ENCODE measurements at places on chromosomes 1 and 21. TPM values are rescaled to one million over a fixed set of nuclear protein-coding genes. Genes with fewer than 3 reads are reported as not detected.

SPATA46 gene
- total RNA-seq: not detected

TFAP2E gene
- total RNA-seq: 0.44 TPM

CLCA4 gene
- 15.1 TPM for total RNA-seq

GPR157 gene
- total RNA-seq: 9.2 TPM

DNA sequence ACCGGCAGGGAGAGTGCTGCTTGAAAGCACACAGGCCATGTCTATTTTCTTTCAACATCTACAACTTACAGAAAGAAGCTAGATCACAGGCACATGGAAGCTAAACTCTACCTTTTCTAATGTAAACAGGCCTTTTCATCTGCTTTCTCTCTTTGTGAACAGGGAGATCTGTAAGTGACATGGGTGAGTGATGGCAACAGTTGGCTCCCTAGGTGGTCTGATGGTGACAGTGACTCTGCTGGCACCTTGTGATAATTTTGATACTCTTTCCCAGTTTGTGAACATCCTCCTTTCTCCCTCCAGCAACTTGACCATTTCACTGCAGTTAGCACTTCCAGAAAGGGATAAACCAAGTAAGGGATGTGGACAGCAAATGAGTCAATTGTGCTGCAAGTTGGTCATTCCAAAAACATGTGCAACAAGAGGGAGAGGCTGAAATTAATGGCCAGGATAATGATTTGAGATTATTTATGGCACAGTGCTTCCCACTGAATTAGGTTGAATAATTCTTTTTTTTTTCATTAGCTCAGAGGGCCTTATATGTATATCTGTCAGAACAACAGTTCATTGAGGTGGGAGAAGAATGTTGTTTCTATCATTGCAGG lies 89.5 kb downstream of the XCL2 start:
- H3K4me1 ChIP-seq: no peaks in the 10 kb centered on the region
- no peaks in the 10 kb centered on the region for H3K27me3 ChIP-seq
- H3K36me3 ChIP-seq: no peaks in the 10 kb centered on the region
- DNase-seq: no peak

DNA sequence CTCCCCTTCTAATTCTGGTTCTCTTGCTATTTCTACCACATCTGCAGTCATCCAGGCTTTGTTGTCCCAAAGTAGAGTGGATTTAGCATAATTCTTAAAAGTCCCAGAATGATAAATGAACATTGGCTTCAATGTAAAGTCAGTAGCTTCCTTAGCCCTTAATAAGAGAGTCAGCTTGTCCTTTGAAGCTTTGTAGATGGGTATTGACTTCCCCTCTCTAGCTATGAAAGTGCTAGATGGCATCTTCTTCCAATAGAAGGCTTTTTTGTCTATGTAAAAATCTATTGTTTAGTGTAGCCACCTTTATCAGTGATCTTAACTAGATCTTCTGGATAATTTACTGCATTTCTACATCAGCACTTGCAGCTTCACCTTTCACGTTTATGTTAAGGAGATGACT lies 181.4 kb upstream of the B3GALT2 start:
- H3K4me1 ChIP-seq: no peaks in the 10 kb centered on the region
- no peak overlapping the region for H3K4me3 ChIP-seq
- no peak for DNase-seq
- H3K27me3 ChIP-seq: no peaks in the 10 kb centered on the region
- no peak overlapping the region for H3K27ac ChIP-seq

- H3K27me3 ChIP-seq: no peaks in the 10 kb centered on the region
- DNase-seq: no peak
- no peak overlapping the region for H3K4me3 ChIP-seq
- no peaks in the 10 kb centered on the region for H3K4me1 ChIP-seq
- H3K27ac ChIP-seq: no peak overlapping the region
Observed at GRCh38 chr1:17865912-17866739, 111.0 kb downstream of the ACTL8 start.

DNA sequence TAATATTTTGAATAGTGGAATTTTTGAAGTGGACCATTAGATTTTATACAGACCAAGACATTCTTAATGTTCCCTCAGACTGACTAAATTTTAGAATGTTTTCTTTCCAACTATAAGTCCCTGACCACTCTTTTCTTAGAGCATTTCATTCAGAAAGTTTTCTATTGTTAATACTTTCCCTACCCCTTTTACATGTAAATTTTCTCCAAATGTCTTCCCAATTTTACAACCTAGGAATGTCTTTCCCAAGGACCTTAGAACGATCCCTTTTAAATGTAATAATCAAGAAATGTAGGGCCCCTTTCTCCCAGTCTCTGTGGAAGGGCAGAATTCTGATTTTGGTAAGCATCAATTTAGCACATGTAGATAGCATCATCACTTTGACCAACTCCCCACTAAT lies 730.0 kb upstream of the B3GALT2 start:
- no peaks in the 10 kb centered on the region for H3K27me3 ChIP-seq
- no peaks in the 10 kb centered on the region for H3K36me3 ChIP-seq
- no peak overlapping the region for H3K4me3 ChIP-seq
- H3K4me1 ChIP-seq: no peaks in the 10 kb centered on the region
- H3K27ac ChIP-seq: no peak overlapping the region

- H3K4me3 ChIP-seq: no peak overlapping the region
- H3K36me3 ChIP-seq: no peaks in the 10 kb centered on the region
- no peak overlapping the region for H3K27ac ChIP-seq
- H3K27me3 ChIP-seq: no peaks in the 10 kb centered on the region
- H3K4me1 ChIP-seq: no peaks in the 10 kb centered on the region
Observed at GRCh38 chr1:200488375-200489165, 78.7 kb upstream of the ZNF281 start.

Data from breast epithelium (tissue), 4 donors.